Astrocyte of the cerebellum (primary cell): ENCODE measurements at places on chromosomes 7 and 10.

DNA sequence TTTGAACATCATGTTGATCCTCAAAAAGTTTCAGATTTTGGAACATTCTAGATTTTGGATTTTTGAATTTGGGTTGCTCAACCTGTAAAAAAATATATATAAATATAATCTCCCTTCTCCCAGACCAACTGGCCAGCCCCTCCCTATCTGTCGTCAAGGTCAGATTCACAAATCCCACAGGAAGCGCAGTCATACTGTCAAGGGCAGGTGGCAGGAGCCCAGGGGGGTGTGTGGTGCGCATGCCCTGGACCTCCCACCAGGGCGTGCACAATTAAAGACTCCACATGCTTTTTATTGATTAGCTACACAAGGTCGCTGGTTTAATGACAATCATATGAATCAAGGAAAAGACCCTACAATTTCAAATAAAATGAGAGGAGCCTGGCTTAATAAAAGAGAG is 77.0 kb upstream of the EEPD1 start:
- no peak for DNase-seq

GRCh38 chr10:113854761-113855588 is 514 bp downstream of the NHLRC2 start:
- no peak for DNase-seq

- no peak for DNase-seq
These were observed 142.8 kb downstream of the SLIT1 start for GRCh38 chr10:97042716-97043562.

DNA sequence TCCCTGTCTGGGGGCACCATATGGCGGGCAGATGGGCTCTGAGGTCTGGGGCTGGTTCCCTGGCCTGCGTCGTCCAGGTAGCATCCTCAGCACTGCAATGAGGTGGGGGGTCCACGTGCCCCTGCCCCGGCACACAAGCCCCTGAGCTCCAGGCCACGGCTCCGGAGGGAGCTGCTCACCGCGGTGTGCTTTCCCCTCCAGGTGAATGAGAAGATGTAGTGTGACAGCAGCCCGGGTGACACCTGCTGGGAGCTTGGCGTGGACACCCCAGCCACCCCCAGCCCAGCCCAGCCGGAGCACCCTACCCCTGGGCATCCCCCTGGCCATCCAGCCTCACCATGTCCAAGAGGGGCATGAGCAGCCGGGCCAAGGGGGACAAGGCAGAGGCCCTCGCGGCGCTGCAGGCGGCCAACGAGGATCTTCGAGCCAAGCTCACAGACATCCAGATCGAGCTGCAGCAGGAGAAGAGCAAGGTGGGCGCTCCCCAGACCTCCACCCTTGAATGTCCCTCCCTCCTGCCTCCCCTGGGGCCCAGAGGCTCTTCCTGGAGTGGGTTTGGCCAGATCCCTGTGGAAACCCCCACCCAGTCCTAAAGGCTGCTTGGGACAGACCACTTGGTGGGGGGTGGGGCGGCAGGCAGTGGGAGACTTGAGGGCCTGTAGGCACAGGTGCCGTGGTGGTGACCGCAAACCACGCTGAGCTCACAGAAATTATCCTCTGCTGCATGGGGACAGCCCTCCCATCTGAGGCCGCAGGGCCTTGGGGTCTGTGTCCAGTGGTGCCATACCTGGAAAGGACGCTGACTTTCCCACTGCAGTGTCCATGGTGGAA is 38.9 kb downstream of the JAKMIP3 start:
- no peak for DNase-seq

DNA sequence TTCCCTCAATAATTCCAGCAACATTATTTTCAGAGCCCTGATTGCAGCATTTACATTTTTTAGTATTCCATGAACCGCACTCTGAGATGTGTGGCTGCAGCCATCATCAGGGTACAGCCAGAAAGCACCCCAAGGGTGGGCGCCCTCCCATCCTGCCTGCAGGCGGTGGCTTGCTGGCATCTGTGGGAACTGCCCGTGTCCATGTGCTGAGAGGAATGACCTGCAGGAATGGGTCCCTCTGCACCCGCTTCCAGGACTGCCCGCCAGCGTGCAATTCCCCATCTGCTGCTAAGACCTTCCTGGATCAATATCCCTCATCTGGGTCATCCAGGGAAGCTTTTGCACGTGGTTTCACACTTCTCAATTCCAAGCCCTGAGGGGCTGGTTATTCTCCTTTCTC is 32.8 kb upstream of the NUB1 start:
- DNase-seq: no peak

GRCh38 chr10:67794909-67795460 is 43.0 kb downstream of the DNAJC12 start:
- DNase-seq: no peak

DNA sequence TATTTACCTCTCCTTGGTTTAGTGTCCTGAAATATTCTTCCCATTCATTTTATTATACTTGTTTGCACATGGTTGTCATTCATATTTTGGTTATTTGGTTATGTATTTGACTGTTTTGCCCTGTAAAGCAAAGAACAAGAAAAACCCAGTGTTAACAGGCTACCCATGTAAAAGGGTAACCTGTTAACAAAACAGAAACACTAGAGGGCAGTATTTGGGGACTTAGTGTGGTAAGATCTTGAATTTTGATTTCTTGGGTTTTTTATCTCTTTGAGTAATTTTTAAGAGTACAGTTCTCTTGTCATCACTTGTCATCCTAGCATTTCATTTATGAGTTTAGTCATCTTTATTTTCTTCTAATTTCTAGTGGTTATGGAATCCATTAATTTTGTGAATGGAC is 51.3 kb downstream of the POLL start:
- no peak for DNase-seq

DNA sequence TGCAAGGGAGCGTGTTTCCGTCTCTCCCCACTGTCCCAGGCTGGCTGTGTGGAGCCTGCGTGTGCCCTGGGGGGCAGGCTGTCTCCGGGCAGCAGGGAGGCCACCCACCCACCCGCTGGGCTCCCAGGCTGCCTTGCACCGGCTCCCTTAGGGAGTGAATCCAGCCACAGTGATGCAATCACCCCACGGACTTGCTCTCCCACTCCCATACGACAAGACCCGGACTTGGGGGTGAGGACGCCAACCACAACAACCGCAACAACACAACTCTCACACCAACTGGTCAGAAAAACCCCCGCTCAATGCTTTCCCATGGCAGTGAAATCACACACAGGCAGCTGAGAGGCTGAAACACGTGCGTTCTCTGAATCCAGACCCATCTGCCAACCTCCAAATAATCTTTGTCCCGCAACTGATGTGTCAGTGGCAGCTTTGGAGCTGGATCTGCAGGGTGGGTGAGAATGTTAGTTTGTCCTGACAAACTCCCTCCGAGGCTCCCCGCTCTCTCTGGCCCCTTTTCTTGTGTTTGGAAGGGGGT is 62.7 kb upstream of the DDC start:
- DNase-seq: no peak

DNA sequence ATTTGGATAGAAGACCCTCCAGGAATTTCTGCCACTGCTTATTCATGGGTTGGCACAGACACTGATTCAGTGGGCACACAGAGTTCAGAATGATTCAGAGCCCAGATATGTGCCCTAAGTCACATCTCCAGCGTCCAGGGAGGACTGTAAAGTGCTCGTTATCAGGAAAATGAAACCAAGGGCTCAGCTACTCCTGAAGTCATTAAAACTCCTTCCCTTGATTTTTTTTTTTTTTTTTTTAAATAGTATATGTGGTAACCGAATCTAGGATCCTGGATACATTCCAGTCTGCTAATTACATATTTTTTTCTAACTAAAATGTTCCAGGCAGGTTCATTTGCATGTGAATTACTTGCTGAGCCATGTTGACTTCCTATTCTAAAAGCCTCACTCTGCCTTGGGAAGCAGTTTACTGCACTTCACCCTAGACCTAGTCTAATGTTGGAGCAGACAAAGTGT is 34.7 kb downstream of the MET start:
- no peak for DNase-seq

- DNase-seq: no peak
These were observed 39.5 kb upstream of the PRKG1 start for GRCh38 chr10:51034769-51035168.

DNA sequence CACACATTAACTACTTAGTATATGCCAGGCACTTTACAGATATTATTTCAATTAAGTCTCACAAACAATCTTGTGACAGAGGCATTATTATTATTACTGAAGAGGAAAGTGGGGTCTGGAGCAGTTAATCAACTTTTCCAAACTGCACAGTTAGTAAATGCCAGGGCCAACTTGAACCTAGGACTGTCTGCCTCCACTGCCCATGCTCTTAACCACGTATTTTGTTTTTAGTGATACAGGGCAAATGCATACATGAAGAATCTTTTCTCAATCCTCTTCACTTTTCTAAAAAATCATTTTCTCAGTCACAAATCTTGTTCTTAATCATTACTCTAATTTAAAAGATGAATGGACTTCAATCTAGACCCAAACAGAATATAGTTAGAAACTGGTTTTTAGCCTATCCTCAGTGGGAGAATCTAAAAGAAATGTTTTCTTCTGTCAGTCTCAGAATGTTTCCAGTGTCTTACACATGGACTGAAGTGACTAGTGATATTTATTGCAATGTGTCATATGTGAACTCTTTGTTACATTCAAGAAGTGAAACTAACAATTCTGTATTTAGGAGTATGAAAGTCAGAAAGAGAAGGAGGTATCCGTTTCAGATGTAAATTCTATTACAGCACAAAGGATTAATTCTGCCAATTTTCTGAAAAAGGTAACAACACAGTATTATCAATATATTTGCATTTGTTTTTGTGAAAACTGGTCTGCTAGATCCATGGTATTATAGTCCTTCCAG is 55.5 kb upstream of the CCNJ start:
- no peak for DNase-seq

GRCh38 chr10:28054228-28054860 is 55.5 kb upstream of the ODAD2 start:
- DNase-seq: peak; percentile 91

DNA sequence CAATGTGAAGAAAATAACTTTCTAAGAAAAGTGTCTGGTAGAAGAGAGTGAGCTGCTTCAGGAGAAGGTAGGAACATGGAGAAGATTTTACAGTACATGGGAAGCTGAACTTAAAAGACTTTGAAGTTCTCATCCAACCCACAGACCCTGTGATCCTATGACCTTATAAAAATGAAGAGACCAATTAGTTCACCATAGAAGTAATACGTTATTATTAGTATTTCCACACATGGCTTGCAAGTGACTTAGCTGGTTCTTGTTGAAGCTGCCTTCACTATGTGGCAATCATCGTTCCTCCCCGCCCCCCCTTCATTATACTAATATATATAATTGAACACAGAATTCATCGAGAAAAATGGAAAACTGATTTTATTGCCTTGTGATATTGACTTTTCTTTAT is 129.1 kb downstream of the SND1 start:
- no peak for DNase-seq

GRCh38 chr10:131673396-131673795 is 227.4 kb upstream of the PPP2R2D start:
- DNase-seq: no peak

- no peak for DNase-seq
These were observed 86.8 kb upstream of the STEAP1B start for GRCh38 chr7:22586786-22587140.

DNA sequence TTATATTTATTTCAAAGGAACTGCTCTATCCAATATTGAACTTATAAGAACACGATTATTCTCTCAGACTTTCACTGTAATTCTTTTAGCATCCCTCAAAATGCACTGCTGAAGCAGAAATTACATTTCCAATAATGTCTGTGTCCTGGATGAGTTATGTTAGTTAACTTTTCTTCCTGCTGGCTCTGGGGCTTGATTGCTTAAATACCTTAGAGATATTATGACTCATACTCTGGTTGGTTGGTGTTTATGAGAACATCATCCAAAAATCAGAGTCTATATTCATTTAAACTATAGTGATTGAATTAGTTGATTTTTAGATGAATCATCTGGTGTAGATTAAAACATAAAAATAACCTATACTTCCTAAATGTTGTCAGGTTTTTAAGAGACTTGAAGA is 246.3 kb upstream of the VWC2 start:
- no peak for DNase-seq

- DNase-seq: peak; percentile 55
These were observed 20.5 kb upstream of the PITRM1 start for GRCh38 chr10:3192856-3193635.

DNA sequence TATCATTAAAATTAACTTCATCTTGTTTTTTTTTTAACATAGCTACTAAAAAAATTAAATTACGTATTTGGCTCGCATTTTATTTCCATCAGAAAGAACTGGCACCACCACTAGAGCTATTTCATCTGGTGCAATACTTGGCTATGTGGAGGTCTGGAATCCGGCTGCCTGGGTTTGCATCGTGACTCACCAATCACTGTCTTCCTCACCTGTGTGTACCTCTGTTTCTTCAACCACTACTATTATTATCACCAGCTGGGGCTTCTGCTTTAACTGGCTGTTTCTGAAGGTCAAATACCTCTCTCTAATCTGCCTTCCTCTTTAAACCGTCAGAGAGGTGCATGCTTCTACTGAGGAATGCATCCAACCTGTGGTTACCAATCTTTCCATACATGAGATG is 6.5 kb downstream of the WDR91 start:
- peak; percentile 28 for DNase-seq

DNA sequence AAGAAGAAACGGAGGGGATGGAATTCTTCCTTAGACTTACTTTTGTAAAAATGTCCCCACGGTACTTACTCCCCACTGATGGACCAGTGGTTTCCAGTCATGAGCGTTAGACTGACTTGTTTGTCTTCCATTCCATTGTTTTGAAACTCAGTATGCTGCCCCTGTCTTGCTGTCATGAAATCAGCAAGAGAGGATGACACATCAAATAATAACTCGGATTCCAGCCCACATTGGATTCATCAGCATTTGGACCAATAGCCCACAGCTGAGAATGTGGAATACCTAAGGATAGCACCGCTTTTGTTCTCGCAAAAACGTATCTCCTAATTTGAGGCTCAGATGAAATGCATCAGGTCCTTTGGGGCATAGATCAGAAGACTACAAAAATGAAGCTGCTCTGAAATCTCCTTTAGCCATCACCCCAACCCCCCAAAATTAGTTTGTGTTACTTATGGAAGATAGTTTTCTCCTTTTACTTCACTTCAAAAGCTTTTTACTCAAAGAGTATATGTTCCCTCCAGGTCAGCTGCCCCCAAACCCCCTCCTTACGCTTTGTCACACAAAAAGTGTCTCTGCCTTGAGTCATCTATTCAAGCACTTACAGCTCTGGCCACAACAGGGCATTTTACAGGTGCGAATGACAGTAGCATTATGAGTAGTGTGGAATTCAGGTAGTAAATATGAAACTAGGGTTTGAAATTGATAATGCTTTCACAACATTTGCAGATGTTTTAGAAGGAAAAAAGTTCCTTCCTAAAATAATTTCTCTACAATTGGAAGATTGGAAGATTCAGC is 158.7 kb upstream of the LANCL2 start:
- peak; percentile 35 for DNase-seq

GRCh38 chr10:128867819-128868218 is 599.2 kb upstream of the MGMT start:
- DNase-seq: no peak
